ENCODE measurements at places on chromosomes 7 and 10.
A peak's percentile ranks its signal among the peaks of the same experiment; 100 is the strongest.

DNA sequence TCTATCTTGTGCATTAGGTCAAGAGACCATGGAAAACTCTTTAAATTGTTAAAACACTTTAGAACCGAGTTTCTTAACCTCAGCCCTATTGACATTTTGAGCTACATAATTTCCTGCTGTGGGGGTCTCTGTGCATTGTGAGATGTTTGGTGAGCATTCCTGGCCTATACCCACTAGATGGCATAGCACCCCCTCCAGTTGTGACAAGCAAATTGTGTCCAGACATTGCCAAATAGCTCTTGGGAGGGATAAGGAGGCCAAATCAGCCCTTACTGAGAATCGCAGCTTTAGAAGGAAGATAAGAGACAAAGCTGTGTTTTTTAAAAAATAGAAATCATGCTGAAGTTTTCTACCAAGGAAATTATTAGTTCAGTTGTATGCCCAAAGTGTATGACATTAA lies 1158.5 kb upstream of the C7orf33 start:
- DNase-seq = peak; percentile 32

- no peak for DNase-seq
Observed at GRCh38 chr7:585873-586272, 66.2 kb upstream of the PDGFA start.

DNA sequence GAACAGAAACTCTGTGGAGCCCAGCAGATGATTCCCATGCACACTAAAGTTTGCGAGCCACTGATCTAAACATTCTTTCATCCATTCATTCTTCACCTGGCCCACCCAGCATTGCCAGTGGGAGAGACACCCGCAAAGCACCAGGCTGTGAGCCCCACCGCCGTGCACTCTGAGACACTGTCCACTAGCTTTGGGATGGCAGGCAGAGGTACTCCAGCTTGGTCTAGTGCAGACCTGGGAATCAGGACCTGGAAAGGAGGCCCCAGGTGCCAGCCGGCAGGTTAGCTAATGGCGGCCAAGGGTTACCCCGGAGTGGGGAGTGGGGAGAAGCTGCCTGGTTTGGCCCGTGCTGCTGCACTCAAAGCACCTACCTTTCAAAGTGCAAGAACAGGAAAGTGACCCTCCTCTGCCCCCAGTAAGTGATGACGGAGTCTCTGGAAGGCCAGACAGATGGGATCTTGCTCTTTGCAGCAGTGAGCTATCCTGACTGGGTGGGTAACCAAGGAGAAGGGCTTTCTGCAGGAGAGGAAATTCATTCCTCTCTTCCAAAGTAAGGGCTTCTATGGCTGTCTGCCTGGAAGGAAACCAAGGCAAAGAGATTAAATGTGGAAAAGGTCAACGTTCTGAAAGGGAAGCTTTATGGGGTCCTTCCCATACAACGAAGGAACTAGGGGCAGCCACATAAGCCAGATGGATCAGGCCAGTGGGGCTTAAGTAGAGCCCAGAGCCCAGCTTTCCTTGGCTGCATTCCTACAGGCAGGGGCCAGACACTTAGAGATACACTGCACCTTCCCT lies 74.2 kb upstream of the LRRC4 start:
- DNase-seq = no peak

DNA sequence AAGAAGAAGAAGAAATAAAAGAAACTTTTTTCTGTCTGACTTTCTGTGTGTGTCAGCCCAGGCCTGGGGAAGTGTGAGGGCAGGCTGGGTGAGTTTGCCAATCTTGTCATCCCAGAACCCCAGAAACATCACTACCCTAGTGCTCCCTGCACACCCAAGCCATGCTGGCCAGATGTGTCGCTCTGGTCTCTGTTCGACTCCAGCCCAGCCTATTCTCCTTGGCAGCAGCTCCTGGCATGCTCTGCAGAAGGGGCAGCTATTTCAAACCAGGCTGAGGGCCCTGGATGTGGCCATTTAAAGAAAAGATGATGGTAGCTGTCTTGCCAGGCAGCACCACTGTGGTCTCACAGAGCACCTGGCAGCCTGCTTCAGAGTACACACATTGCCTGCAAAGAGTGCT lies 334.1 kb downstream of the RPS24 start:
- DNase-seq = no peak

DNA sequence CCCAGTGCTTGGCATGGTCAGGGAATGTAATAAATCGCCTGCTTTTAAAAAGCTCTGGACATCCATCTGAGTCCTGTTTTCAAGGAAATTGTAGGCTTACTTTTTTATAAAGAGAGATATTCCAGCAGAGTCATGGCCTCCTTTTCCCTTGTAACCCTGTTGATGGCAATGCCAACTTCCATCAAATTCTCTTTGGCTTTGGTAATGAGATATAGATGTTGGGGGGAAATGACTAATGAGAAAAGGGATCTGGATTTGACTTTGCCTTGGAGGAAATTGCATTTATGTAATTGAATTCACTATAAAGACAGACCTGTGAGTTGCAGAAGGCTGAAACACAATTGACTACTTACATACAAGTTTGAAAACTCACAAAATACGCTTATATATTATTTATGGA lies 347.5 kb downstream of the GPR158 start:
- no peak for DNase-seq

GRCh38 chr10:117875793-117876192 lies 170.9 kb downstream of the RAB11FIP2 start:
- DNase-seq = no peak

- no peak for DNase-seq
Observed at GRCh38 chr10:124629842-124630241, 114.3 kb downstream of the FAM53B start.

- DNase-seq = no peak
Observed at GRCh38 chr7:103771294-103771693, 218.2 kb downstream of the RELN start.

DNA sequence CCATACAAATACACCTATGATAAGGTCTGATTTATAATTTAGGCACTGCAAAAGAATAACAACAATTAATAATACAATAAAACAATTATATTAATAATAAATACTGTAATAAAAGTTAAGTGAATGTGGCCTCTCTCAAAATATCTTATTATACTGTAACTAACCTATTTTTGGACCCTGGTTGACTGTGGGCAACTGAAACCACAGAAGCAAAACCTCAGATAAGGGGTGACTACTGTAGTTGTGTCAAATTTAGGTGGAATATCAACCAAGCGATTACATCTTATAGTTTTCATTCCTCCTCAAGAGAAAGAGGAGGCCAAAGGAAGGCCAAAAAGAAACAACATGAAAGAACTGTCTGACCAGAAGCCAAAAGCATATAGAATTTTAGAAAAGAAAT lies 103.9 kb downstream of the SKAP2 start:
- no peak for DNase-seq

- no peak for DNase-seq
Observed at GRCh38 chr7:37993060-37993501, 72.6 kb downstream of the EPDR1 start.

- no peak for DNase-seq
Observed at GRCh38 chr10:129369566-129369965, 97.5 kb upstream of the MGMT start.

DNA sequence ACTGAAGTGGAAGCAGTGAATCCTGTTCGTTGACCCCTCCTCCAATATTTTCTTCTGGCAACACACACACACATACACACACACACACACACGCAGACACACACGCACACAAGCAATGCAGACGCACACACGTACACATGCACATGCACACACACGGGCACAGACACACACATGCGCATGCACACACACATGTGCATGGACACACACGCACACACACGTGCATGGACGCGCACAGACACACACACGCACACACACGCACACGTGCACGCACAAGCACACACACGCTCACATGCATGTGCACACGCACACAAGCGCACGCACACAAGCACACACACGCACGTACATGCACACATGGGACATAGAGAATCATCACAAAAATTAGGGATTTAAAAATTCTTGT lies 488.2 kb upstream of the TPK1 start:
- no peak for DNase-seq
